Stimulated activated CD4-positive, alpha-beta T cell treated with anti-CD3 and anti-CD28 coated beads, Interleukin-4, amount 100 ng/mL, for 48 hours (primary cell): ENCODE measurements at places on chromosomes 12 and 14.

DNA sequence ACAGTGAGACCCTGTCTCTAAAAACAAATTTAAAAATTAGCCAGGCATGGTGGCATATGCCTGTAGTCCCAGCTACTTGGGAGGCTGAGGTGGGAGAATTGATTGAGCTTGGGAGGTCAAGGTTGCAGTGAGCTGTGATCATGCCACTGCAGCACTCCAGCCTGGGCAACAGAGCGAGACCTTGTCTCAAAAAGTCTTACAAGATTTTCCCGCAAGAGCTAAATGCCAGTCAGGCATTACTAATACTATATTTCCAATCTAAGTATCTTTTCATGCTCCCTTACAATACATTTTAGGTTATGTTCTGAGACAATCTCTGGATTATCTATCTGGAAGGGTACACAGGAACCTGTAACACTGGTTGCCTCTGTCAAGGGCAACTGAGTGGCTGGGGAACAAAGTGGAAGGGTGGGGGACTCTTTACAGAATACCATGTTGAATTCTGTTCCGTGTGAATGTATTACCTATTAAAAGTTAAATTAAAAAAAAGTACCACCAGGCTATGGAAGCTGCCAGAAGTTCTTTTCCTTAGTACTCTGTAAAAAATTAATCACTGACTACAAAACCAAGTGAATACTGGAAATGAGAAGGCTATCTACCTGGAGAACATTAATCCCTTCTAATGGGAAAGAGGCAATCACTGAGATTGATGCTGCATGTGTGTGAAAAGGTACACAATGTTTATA lies 56.7 kb downstream of the BTBD7 start:
- no peak for DNase-seq

DNA sequence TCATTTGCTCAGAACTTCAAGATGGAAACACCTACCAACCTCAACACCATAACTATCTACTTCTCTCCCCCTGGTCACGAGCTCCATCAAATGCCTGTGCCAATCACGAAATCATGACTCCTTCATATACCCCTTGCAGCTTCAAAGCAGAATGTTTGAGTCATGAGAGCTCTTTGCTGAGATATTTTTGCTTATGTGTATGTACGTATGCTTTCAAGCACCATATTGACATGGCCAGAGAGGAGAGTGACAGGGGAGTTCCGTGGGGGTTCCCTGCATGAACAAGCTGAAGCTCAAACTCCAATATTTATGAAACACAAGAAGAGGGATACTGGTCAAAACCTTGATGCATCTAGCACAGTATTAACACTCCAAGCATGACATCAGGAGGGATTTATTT lies 374.4 kb downstream of the DPF3 start:
- peak; percentile 8 for DNase-seq

DNA sequence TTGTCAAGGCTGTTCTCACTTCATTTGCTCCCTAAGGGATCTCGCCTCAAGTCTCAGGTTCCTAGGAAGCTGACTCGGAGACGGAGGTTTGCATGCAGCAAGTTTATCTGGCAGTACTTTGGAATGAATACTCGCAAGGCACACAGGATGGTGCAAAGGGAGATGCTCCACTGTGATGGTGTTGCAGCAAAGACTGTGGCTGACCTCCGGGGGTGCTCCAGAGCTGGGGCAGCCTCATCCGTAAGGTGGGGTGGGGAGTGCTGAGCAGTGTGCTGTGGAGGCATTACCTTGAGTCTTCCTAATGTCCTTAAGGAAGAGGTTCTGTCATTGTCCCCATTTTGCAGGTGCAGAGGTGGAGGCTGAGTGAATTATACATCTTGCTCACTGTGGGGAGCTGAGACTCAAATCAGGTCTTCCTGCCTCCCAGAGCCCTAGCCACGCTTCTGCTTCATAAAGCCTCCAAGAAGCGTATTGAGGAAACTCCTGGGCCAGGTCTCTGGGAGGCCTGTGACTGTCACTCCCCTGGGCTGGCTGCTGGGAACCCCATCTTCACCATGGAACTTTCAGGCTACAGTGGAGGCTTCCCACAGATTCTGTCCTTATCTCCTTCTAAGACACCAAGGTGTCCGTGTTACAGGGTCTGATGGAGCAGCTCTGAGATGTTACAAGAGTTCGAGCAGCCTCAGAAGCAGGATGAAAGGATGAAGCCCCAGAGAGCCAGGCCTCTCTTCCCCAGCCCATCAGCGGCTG lies 39.5 kb downstream of the GALNT16 start:
- DNase-seq = no peak

DNA sequence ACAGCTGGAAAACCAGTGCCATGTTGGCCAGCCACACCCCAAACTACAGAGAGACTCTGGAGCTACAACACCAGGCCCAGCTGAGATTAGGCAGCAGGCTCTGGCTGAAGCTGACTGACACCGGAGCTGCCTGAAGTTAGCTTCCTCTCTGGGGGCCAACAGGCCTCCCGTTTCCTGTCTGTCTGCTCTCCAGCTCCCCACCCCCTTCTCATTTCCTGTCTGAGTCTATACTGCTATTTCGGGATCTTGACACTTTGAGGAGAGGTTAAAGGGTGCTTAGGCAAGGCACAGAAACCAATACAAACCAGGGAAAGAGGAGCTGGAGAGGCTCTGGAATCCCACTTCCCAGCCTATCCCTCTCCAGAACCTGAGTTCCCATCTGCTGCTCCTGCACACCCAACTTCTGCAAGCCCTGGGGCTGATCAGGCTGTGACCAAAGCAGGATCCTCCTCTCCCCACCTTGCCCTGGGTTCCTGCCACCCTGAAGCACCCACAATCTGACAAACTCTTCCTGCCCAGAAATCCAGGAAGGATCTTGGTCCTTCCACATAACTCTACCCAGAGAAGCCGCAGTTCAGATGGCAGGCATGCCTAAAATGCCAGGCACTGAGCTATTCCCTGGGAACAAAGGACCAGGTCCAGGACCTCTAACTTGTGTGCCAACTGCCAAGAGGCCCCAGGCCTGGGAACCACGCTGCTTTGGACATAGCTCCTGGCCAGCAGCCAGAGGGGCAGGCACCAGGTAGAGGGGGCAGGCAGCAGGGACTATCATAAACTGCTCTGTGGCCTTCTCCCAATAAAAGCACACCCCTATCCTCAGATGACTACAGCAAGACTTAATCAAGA lies 39.9 kb downstream of the PRPF40B start:
- peak; percentile 58 for DNase-seq

- no peak for DNase-seq
These were observed 138.9 kb downstream of the PIK3C2G start for GRCh38 chr12:18400186-18400585.

GRCh38 chr14:64636980-64637429 lies 67.2 kb upstream of the PLEKHG3 start:
- no peak for DNase-seq

GRCh38 chr12:116443821-116444589 lies 115.2 kb upstream of the MAP1LC3B2 start:
- no peak for DNase-seq

DNA sequence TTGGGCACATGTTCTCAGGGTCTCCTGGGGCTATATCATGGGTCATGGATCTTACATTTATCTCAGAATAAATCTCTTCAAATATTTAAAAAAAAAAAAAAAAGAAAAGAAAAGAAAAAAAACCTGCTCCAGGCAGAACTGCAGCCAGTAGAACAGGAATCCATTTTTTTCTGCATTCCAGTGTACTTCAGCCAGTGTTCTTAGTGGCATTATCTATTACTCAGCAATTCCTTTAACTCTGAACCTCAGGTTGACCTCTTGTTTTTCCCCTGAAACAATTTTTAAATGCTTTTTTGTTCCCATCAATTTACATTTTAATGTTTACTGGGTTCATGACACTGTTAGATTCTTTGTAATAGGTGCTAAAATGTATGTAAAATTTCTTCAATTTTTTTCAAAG lies 66.7 kb upstream of the STXBP6 start:
- no peak for DNase-seq

DNA sequence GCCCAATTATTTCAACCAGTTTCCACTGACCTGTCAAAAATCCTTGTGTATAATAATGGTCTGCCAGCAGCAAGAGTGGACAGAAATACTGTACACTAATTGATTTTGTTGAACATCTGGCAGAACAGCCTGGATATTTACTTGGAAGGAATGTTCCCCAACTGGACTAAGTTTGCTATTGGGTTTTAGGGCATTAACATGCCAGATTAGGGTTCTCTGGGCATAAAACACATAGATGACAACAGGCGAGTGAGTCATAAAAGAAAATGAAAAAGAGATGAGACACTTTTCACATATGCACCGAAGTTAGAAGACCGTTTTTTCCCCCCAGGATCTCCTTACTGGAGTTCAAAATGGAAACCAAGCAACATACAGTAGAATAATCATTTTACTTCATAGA lies 236.3 kb upstream of the NAV3 start:
- no peak for DNase-seq

- DNase-seq = no peak
These were observed 195.7 kb upstream of the NEDD1 start for GRCh38 chr12:96711364-96711763.

DNA sequence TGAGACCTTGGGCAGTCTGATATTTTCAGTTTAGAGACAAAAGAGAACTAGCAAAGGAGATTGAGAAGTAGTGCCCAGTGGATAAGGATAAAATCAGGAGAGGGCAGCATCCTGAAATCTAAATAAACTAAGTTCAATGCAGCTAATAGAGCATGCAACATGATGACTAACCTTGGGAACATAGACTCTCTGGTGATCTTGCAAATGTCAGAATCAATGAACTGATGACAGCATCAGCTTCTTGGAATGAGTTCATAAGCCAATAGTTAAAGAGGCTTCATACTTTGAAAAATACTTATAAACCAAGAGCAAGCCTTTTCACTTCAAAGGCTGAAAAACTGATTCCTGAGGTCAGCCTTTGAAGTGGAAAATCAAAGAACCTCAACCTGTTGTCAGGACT lies 8.2 kb downstream of the TAS2R19 start:
- no peak for DNase-seq

DNA sequence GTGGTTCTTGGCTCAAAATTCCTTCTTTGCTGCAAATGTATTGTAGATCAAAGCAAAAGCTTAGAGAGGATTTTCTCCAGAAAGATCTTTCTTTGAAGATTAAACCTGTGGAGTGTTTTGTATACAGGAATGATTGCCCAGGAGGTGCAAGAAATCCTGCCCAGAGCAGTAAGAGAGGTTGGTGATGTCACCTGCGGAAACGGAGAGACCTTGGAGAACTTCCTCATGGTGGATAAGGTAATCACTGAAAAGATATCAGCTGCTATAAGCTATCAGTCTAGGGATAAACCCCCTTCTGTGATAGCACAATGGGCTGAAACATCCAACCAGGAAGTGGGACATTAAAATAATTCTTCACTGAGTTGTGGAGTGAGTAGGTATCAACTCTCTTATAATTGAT lies 85.7 kb downstream of the MYRFL start:
- no peak for DNase-seq

DNA sequence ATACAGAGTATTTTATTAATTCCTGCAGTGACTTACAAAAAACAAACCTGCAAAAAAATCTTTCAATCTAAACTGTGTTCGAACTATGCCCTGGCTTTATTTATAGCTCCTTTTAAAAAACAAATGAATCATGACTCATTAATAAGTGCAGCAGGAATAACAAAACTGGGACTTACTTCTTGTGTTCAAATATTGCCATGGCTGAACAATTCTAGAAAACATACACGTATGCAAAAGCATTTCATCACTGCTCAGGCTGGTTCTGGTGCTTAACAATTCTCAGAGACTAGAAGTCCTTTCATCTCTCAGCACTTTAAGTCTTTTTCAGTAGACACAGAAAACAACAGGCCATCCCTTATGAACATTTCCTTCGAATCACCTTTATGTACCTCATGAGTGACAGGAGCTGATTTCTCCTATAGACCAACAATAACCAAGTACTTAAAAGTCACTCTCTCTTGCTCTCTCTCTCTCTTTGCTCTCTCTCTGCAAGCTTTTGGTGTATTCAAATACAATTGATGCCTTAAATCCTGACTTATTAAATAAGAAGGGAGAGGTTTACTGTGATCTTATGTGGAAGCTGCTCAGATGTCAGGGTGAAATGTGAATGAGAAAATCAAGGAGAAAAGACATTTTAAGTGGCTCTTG lies 268.8 kb downstream of the TTC8 start:
- no peak for DNase-seq

GRCh38 chr12:120534203-120534702 lies at the start of gene RNF10:
Gene RNF10, plus strand, starts transcription at chr12:120534356. Its CDS starts 456 bp downstream, at chr12:120534812.
- DNase-seq = peak; percentile 54

GRCh38 chr12:124184456-124184855 lies 110.4 kb upstream of the RFLNA start:
- DNase-seq = no peak

- DNase-seq = no peak
These were observed 185.7 kb upstream of the PPFIA2 start for GRCh38 chr12:81944886-81945285.

GRCh38 chr14:85402569-85403162 lies 127.3 kb upstream of the FLRT2 start:
- DNase-seq = no peak

GRCh38 chr12:11695321-11695720 lies 45.8 kb downstream of the ETV6 start:
- no peak for DNase-seq

- no peak for DNase-seq
These were observed 24.3 kb upstream of the GLIPR1L2 start for GRCh38 chr12:75366629-75367028.

DNA sequence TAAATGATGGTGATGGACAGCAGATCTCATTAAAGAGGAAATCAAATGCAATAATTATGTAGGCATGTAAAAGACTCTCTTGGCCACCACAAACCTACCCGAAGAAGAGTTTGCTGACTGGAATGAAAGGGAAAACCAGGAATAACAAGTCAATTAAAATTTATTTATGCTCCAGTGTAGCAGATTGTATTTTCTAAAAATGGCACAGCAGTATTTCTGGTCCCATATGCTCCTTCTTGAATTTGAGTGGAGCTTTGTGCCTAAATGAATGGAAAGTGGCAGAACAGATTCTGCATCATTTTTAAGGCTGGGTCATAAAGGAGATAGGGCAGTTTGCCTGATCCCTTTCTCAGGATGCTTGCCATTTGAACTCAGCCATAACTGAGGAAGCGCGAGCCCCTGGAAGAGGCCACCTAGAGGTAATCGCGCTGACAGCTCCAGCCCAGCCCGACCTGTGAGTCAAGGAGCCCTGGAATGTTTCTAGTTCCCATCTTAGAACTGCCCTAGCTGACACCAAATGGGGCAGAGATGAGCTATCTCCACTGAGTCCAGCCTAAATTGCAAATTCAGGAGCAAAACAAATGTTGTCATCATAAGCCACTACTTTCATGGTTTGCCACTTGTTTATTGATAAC lies 229.2 kb upstream of the TMTC1 start:
- DNase-seq = no peak
